ENCODE measurements at places on chromosomes 6 and 20.

DNA sequence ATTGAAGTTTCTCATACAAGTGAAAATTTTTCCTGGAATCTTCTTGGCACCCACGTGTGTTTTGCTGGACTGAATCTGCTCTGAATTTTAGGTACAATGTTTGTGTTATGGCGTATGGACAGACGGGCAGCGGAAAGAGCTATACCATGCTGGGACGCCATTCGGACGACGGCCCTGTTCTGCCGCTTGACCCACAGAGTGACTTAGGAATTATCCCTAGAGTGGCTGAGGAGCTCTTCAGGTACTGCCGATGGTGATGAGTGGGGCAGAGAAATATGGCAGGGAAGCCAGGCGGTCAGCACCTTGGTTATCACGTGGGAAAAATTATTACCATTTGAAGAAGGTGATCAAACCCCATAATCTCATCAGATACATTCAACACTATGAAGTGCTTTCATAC is 36.3 kb downstream of the KIF25 start:
- no peak for DNase-seq

GRCh38 chr20:726160-726559 is 42.1 kb downstream of the SLC52A3 start:
- no peak for DNase-seq

GRCh38 chr20:13397300-13397724 is 176.2 kb downstream of the ISM1 start:
- no peak for DNase-seq

- DNase-seq, result no peak
Measured at GRCh38 chr6:57064809-57065208, 18.3 kb downstream of the KIAA1586 start.

DNA sequence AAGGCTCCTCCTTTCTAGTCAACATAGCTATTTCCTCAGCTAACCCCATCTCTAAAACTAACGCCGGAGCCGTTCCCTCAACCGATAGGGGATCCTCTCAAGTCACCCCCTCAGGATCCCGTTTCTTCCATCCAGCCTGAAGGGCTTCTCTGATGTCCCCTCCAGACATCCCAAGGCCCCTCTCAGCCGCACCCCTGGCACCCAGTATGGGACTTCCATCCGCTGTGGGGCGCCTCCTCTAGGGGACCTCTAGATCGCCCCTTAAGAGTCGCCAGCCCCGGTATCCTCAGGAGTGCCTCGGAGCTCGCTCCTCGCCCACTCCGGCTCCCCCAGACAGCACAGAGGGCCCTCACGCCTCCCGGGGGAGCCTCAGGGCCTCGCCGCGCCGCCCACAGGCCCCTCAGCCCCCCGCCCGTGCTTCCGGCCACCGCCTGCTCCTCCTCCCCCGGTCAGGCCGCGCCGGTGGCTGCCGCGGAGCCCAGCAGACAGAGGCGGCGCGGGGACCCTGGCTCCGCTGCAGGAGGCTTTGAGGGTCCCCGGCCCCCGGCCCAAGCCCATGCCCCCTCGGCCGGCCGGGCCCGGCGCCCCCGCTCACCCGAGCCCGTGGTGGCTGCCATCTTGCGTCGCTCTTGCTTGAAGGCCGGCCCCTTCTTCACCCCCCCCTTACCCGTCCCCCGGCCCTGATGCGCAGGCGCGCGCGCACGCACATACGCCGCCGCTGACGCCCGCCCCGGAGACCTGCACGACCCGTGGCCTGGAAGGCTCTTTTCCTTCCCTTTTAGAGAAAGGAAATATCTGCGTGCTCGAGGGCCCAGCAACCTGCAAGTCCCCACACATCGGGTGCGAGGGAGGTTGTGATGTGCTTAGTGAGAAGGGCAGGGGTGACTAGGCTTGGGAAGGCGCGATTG is at the start of gene UBE2V1:
Gene UBE2V1 (minus strand): TSS at position 639 of the 908 bp plus-strand sequence. CDS start 22 bp downstream, at position 617.
- peak; percentile 94 for DNase-seq

DNA sequence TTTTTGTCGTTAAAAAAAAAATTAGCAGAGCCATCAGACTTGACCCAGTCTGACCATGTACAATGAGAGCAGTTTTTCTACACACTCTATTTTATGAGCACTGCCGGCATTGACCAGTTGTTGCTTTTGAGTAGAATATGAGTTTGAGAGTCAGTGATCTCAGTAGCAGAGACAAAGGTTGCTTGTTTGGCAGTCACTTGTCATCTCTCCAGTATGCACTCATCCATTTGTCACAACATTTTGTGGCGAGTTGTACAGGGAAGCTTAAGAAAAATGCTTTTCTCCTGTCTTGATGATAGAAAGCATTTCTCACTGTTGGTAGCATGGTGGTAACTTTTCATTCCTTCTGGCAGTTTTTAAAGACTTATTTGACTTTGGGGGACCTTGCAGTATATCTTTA is 159.9 kb downstream of the MMS22L start:
- no peak for DNase-seq

DNA sequence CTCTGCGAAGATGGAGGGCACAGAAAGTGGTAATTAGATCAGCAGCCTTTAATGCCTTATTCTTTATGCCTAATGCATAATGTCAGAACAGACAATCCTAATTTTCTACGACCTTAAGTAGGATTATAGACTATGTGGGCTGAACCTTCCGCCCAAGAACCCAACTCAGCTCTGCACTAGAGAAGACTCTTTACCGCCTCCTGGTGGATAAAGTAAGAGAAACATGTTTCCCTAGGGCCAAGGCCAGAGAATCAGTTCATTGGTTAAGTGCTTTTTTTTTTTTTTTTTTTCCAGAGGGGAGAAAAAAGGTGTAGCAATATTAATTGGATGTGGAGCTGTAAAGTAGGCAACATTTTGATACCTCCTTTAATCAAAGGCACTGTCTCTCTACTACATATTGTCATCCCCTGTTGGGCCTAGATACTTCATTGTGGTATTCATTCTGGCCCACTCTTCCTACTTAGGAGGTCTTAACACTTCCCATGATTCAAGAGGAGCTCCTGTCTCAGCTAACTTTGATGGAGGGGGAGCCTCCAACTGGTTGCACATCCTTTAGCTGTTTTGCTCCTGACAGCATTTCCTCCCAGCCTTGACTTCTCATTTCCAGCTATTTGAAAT is 124.9 kb upstream of the NRN1 start:
- no peak for DNase-seq

- no peak for DNase-seq
Measured at GRCh38 chr6:79117752-79118151, 39.7 kb upstream of the PHIP start.

All from left cardiac atrium (tissue), 4 donors.